Endothelial cell of umbilical vein (primary cell): ENCODE measurements at places on chromosomes 1 and 21. TPM values are rescaled to one million over a fixed set of nuclear protein-coding genes. Genes with fewer than 3 reads are reported as not detected.

The PDZK1IP1 gene
- total RNA-seq, result not detected in 2 replicates

The USP16 gene
- 29.3 and 31.3 TPM in 2 replicates for total RNA-seq

- DNase-seq, result peak; percentile 75
Measured at GRCh38 chr1:201505503-201505890, 1.4 kb downstream of the CSRP1 start.

- DNase-seq, result no peak
Measured at GRCh38 chr1:112506731-112507130, 2.0 kb upstream of the WNT2B start.

DNA sequence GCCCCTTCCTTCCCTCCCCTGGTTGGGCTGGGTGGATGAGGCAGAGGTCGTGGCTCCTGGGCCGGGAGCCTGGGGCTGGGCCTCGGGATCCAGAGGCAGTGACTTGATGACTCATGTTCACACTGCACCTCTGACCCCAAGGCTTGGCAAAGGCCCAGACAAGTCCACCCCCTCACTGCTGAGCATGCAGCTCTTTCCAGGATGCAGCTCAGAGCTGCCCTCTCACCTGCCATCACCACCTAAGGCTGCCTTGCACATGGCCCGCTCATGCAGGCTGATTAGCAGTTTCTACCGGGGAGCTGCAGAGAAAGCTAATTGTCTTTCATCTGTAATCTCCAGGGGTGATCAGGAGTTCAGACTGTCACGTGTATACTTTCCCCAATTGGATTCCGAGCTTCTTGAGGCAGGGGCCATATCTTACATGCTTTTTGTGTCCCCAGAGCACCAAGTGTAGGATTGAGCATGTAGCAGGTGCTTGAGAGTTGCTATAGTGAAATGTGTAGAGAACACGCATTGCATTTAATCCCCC is 62.1 kb downstream of the LRRN2 start:
- DNase-seq, result peak; percentile 25
